Spleen (tissue), 13 donors: ENCODE measurements at places on chromosomes 11 and 22. TPM values are rescaled to one million over a fixed set of nuclear protein-coding genes. Genes with fewer than 3 reads are reported as not detected.

OR8G1 gene
- polyA plus RNA-seq = not detected

SEPTIN3 gene
- 0.09 TPM for polyA plus RNA-seq

OR51I1 gene
- polyA plus RNA-seq = not detected

GRCh38 chr11:131595797-131596196, 225.4 kb downstream of the NTM start:
- DNase-seq = no peak

DNA sequence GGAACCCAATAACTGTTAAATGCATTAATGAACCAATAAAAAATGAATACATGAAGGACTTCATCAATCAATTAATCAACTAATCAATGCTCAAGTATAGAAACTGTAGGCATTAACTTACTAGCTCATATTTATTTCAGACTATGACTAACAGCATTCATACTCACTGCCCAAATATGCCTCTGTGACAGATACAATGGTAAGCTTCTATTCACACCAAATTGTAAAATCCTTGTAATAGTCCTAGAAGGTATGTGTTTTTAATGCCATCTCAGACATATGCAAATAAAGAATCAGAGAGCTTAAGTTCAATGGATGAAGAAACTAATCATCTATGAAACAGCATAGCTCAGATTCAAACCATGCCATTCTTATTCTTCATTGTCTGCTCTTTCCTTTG, 1253.6 kb upstream of the TENM4 start:
- DNase-seq = no peak

GRCh38 chr11:72751116-72752087, 806 bp downstream of the ARAP1 start:
- peak; percentile 69 for DNase-seq

DNA sequence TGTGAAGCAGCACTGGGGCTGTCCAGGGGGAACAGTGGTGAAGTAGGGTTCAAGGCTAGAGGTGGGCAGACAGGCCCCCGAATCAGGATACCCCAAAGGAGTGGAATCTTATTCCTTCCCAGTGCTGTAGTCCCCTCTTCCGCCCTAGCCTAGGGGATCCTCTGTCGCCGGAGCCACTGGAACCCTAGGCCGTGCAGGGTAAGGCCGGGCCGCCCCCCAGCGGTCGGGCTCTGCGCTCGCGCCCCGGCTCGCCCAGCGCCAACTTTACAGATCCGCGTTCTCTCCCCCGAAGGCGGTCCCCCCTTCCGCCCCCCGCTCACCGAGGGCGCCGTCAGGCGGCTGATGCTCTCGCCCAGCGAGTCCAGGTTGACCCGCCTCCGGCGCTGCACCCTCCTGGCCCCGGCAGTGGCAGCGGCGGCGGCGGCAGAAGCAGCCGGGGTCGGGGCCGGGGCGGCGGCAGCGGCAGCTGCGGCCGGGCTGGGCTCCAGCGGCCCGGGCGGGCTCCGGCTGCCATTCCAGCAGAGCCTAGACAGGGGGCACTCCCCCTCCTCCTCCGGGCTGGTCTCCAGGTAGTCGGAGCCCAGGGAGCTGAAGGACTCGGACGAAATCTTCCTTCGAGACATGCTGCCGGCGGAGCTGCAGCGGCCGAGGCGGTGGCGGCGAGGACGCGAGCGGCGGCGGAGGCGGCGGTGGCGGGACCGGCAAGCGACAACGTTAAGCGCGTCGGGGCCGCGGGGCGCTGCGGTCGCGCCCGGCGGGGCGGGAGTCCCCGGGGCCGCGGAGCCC, 650 bp downstream of the GUCY1A2 start:
- peak; percentile 78 for DNase-seq

DNA sequence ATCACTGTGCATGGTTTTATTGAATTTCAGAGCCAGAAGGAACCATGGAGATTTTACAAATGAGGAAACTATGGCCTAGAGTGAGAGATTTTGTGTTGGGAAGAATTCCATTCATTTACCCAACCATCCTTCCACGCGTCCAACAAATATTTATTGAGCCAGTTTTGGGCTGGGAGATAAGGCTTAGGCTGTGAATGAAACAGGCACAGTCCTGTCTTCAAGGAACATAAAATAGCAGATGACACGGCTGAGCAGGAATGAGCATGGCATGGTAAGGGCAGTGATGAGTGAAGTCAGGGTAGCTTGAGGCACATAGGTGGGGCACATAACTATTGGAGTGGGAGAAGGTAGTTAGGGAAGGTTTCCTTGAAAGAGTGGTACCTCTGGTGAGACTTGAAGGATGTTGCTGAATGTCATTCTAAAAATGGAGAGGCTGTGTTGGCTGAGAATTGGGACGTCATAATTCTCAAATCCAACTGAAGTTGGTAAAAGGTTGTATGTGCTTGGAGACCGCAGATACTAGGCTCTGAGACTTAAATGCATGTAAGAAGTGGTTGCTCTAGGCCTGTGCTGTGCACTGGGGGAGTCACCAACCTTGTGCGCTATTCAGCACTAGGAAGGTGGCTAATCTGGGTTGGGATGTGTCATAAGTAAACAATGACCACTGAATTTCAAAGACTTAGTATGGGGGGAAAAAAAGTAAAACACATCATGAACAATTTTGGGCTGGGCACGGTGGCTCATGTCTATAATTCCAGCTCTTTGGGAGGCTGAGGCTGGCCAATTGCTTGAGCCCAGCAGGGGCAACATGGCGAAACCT, 51.9 kb downstream of the TEAD1 start:
- DNase-seq = no peak
